RCC 7860 (cell line): ENCODE measurements at places on chromosomes 3 and 15.

DNA sequence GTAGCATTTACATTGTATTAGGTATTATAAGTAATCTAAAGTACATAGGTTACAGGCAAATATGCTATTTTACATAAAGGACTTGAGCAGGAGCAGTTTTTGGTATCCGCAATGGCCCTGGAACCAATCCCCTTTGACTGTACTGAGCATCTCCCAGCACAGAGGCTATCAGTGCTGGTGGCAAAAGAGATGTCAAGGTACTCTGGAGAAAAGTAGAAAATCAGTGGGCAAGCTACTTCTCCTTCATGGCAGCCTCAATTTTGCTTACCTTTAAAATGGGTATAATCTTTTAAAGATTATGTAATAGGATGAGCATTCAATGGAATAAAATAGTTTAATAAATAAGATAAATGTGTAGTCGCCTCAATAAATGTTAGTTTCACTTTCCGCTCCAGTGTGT lies 56.7 kb upstream of the LMCD1 start:
- DNase-seq: no peak

- DNase-seq: no peak
These were observed 100.0 kb upstream of the IGF1R start for GRCh38 chr15:98548139-98548971.

DNA sequence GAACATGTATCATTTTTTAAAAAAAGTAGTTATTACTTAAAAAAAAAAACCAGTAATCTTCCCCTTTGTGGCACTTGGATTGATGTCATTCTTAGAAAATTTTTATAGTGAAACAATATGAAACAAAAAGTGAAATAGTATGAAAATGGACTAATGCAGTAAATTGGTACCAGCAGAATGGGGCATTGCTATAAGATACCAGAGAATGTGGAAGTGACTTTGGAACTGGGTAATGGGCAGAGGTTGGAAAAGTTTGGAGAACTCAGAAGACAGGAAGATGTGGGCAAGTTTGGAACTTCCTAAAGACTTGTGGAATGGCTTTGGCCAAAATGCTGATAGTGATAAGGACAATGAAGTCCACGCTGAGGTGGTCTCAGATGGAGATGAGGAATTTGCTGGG lies 66.6 kb downstream of the TTC23 start:
- no peak for DNase-seq

DNA sequence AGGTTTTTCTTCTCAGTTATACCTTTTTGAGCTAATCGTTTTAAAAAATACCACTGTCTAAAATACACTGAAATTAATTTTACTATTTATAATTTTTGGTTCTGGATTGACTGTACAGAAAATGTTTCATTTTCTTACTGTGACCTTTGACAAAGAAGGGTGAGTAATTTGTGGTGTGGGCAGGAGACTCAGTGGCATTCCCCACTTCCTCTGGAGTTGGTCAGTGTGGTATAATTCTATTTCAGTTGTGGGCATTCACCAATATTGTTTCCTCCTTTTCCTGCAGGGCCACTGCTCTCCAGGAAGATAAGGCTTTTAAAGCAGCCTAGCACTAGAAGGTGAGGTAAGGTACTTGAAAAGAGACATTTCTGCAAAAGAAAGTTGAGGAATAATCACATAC lies 6.5 kb downstream of the DAG1 start:
- peak; percentile 60 for DNase-seq

- no peak for DNase-seq
These were observed 110.2 kb upstream of the EPHA3 start for GRCh38 chr3:88997260-88997659.

- no peak for DNase-seq
These were observed 129.7 kb downstream of the TPRG1 start for GRCh38 chr3:189301479-189301878.

DNA sequence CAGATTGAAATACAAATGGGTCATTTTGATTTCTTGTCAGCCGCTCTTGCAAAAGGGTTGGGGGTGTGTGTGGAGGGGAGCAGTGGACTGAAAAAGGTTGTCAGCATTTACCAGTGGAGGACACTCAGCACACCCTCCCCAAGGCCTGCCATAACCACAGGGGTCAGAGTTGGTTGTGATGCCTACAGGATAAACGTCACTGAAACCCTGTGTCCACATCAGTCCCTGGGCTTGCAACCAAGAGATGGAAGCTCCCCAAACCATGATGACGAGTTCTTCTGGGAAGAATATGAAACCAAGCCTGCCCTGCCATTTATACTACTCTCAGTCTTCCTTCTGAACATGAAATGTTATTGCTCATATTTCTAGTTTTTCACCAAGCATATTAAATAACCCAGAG lies 54.0 kb upstream of the UMPS start:
- DNase-seq: no peak

DNA sequence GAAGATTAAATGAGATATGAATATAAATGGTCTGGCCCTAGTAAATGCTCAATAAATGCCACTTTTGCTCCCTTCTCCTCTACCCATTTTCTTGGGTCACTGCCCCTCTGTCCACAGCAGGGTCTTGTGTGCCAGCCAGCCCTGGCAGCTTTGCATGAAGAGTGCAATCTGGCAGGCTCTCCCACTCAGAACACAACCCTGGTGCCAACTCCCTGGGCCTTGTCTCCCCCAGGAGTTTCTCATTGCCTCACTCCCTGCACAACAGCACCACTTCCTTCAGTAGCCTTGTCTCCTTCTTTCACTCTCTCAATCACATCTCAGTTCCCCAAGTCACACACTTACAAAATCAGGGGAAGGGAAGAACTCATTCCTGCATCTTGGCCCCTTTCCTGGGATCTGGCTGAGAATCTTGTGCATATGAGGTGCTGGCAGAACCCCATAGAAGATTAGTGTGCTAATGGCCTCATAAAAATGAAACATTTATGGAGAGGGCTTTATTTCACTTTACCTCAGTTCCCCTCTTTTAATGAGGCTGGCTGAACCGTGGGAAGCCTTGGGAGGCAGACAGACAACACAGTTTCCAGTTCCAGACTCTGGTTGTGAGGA lies 445.9 kb upstream of the PROK2 start:
- DNase-seq: no peak

GRCh38 chr15:47289656-47290055 lies 427.6 kb upstream of the SEMA6D start:
- DNase-seq: no peak

DNA sequence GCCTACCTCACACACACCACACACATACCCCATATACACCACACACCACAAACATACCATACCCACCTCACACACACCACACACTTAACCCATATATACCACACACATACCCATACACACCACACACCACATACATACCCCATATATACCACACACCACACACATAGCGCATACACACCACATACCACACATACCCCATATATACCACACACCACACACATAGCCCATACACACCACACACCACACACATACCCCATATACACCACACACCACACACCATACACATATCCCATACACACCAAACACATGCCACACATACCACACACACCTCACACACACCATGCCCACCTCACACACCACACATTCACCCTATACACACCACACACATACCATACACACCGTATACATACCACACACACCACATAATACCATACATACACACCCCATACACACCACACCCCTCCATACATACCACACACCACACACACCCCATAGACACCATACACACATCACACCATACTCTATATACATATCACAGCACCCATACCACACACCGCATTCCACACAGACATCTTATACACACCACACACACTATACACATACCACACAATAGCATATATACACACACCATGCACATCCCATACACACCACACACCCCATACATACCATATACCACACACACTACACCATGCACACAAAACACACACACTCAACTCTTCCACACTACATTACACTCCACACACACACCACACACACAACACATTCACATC lies 29.5 kb downstream of the APBA2 start:
- no peak for DNase-seq

- no peak for DNase-seq
These were observed 270.6 kb upstream of the ALCAM start for GRCh38 chr3:105096071-105096470.

DNA sequence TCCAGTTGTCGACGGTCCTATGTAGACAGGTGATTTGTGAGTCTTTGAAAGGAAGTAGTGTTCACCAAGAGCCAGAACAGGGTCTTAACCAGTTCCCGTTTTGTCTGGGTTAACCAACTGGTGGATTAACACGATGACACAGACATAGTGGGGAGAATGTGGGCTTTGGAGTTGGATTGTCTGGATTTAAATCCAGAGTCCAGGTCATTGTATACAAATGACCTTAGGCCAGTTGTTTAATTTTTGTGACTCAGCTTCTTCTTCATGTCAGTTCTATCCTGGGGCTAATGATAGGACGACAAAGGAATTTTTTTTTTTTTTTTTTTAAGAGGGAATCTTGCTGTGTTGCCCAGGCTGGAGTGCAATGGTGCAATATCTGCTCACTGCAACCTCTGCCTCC lies 126.7 kb downstream of the LPP start:
- peak; percentile 36 for DNase-seq

DNA sequence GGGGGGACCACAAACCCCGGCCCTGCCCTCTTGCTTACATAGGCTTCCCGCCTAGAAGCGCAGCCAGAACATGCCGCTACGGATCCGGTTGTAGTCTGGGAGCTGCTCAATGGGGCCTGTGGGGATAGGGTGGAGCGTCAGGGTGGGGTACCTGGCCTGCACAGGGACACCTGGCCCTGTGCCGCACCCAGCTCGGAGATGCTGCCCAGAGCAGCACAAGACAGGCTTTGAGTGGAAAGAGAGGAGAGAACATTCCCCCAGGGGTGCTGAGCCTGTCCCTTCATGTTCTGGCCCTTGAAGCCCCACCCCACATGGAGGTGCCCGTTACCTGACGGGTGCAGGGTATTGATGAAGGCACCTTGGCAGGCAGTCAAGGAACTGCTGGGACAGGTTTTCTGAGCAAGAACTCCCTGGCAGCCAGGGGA lies 4.0 kb upstream of the COL7A1 start:
- DNase-seq: no peak

GRCh38 chr15:94970096-94970495 lies 738.7 kb downstream of the MCTP2 start:
- no peak for DNase-seq

DNA sequence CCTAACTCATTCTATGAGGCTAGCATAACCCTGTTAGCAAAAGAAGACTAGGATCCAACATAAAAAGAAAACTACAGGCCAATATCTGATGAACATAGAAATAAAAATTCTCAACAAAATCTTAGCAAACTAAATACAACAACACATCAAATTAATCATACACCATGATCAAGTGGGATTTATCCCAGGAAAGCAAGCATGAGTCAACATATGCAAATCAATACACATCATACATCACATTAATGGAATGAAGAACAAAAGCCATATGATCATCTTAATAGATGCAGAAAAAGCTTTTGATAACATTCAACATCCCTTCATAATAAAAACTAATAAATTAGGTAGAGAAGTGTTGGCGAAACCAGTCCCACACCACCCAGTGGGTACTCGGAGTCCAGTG lies 136.1 kb upstream of the MME start:
- no peak for DNase-seq

DNA sequence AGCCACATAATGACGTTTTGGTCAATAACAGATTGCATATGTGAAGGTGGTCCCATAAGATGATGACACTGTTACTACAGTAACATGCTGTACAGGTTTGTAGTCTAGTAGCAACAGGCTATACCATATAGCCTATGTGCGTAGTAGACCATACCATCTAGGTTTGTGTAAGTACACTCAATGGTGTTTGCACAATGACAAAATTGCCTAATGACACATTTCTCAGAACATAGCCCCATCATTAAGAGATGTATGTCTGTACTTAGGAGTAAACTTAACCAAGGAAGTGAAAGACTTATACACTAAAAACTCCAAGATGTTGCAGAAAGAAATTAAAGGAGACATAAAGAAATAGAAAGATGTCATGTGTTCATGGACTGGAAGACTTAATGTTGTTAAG lies 66.2 kb downstream of the RPLP1 start:
- DNase-seq: no peak

GRCh38 chr3:12798559-12799179 lies 2.2 kb downstream of the CAND2 start:
- DNase-seq: no peak

- DNase-seq: no peak
These were observed 266.7 kb upstream of the ATP10A start for GRCh38 chr15:26129852-26130251.

GRCh38 chr3:128502712-128503111 lies 9.7 kb upstream of the GATA2 start:
- no peak for DNase-seq

GRCh38 chr3:5238545-5238944 lies 51.0 kb downstream of the EDEM1 start:
- DNase-seq: no peak

DNA sequence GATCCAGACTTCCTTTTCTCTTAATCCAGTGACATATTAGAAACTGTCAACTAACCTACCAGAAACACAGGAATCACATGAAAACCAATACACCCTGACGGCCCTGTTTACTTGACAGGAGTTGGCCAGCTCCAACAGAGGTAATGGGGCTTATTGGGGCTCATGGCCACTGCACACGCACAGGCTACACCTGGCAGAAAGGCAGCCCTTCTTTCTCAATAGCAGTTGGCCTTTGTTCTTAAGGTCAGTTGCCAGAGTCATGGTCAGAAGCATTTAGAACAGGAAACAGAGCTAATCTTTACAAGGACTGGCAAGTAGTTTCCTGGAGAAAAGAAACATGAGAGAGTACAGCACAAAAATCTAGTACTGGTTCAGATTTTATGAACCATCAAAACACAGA lies 181.8 kb downstream of the MAGI1 start:
- no peak for DNase-seq

DNA sequence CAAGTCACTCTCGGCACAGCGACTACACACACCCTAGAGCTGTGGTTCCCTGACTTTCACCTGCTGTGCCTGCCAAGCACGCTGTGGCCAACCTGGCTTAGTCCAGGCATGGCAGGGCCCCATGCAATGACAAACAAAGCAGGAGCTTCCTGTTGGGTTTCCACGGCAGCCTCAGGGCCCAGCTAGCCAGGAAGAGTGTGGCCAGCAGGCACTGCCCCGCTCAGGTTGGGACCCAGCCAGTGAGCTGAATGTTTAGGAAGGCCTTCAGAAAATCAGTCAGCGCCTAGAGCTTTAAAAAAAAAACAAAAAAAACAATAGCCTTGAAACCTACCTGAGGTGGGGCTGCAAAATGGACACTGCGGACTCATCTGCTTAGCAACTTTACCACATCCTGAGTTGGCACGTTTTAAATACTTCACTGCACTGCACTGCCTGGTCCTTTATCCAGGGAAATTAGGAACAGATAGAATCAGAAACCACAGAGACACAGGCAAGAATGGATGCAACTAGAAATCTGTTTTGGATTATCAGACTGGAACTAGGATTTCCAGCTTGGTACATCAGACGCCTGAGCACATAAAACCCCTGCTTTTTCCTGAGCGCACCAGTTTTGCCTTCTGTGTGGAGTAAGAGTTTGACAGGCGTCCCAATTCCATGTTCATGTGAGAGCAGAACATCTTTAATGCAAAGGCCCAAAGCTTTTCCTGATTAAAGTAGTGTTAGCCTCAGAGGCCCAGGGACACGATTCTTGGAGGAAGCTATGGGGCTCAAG lies 36.2 kb upstream of the LDHAL6B start:
- DNase-seq: peak; percentile 79

GRCh38 chr3:101642441-101642840 lies 34.5 kb downstream of the ZBTB11 start:
- no peak for DNase-seq

GRCh38 chr3:172750368-172751174 lies at the start of gene ECT2:
Gene ECT2 (plus strand): TSS chr3:172750726. CDS start chr3:172754531, 3,805 bp downstream.
- peak; percentile 100 for DNase-seq

- no peak for DNase-seq
These were observed 32.2 kb downstream of the EPHB1 start for GRCh38 chr3:134827213-134827612.
